NCI-H524 (cell line): ENCODE measurements at places on chromosomes 16 and 17.
A peak's percentile ranks its signal among the peaks of the same experiment; 100 is the strongest.

DNA sequence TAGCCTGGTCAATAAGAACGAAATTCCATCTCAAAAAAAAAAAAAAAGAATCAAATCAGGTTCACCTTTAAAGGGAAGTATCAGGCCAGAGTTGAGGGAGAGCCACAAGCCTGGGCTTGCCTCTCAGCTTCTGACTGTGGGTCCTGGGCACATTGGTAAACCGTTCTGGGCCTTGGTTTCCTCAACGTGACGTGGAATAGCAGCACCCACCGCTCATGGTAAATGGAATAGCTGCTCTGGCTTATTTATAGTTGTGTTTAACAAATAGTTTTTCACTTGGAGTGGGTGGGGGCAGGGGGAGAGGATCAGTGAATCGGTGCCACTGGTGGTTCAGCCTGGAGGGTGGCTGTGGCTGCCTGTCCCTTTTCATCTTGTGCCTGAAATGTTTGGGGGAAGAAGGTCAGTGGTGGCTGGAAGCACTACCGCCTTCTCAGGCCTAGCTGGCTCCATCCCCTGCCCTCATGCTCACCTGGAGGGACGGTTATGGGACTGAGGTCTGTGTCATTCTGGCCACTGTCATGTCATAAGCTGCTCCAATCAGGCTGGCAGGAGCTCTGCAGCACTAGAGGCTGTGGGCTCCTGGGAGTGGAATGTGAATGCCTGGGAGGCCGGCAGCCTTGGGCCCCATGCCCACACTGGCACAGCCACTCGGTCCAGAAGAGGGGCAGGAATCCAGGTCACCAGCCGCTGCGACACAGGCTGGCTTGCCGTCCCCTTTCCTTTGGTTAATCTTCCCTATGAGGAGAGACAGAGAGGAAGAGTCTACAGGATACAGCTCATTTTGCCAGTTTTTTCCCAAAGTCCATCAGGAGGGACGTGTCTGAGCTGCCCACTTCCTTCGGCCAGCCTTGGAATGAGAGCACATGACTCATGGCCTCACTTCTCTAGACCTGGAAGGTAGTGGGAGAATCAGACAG is 27.0 kb downstream of the CCR7 start:
- no peak for DNase-seq

GRCh38 chr16:84500531-84500930 is 3.9 kb downstream of the MEAK7 start:
- no peak for DNase-seq

DNA sequence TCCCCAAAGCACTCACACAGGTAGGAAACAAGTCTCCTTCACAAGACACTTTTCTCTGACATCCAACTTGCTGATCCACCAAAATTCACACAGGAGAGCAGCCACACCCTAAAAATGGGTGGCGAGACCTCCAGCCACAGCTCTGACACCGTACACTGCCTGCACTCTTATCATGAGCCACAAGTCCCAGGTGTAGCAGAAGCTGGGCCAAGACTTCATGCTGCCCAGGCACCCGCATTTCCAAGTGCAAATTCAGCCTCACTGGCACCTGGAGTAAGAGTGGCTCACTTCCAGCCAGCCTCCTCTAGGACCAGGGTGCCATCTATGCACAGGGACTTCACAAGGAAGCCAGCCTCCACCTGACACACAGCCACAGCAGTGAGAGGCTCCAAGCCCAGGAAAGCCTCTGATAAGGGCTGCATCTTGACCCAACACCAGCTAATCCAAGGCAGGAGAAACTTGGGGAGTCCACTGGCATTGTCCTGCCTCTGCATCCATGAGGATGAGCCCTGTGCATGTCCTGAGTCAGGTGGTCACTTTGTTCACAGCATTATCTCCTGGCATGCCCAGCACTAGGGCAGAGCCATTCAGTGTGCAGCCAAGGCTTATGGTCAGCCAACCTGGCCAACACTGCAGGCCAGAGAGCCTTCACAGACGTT is 2.6 kb upstream of the ZNF768 start:
- DNase-seq: no peak

GRCh38 chr16:3439637-3440036 is 3.7 kb downstream of the ZNF597 start:
- DNase-seq: no peak

DNA sequence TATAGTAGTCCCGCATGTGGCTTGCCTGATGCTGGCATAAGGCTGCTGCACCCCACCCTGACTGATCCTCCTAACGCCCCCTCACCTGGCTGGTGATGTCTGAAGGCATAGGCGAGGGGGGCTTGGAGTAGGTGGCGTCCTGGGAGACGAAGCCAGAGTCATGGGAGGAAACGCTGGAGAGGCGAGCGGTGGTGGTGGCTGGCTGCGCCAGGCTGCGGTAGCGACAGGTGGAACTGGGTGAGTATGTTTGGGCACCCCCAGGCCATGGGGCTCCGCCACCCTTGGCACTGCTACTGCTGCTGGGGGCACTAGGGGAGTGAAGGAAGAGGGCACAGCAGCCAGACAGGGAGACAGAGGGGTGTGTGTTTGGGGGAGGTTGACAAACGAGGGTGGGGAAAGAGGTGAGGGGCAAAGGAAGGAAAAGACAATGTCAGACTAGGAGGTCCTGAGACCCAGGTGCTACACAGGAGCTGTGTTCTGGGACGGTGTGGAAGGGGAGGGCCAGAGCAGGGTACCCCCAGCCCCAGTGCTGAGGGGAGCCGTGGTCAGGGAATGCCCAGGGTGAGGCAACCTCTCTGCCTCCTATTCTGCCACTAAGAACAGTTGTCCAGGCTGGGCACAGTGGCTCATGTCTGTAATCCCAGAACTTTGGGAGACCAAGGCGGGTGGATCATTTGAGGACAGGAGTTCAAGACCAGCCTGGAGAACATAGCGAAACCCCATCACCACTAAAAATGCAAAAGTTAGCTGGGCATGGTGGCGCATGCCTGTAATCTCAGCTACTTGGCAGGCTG is 11.4 kb downstream of the MTSS2 start:
- no peak for DNase-seq

- DNase-seq: no peak
These were observed 1.4 kb upstream of the PIPOX start for GRCh38 chr17:29041571-29041970.

DNA sequence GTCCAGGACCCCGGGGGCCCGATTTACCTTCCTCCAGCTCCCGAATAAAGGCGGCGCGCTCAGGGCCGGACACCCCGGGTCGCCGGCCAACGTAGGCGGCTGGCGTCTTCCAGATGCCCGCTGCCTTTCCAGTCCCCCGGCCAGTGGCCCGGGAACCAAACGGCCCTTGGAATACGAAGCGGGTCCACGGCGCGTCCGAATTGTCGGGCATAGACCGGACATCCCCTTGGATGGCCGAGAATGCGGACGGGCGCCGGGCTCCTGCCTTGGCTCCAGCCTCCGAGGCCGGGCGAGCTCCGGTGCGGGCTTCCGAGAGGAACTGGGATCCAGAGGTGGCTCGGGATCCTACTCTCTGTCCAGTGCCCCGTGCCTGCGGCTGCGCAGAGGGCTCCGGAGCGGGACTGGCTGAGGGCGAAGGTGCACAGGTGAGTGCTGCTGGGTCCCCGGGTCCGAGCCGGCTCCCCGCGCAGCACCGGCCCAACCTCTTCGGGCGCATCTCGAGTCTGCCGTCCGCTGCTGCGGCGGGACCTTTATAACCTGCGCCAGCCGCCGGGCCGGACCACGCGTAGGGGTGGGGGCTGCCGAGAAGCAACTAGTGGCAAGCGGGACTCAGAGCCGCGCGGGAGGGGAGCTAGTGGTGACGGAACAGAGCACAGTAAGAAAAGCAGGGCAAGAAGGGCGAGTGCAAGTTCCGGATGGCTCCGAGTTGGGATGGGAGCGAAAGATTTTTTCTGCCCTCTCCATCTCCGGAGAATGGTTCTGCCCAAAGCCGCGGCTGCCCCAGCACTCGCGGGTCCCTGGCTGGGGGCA is at the start of gene HAP1:
Gene HAP1 (minus strand): TSS at position 505 of the 810 bp plus-strand sequence. CDS start 9 bp downstream, at position 496.
- DNase-seq: no peak

- DNase-seq: no peak
These were observed 12.1 kb downstream of the PIMREG start for GRCh38 chr17:6456321-6456720.

DNA sequence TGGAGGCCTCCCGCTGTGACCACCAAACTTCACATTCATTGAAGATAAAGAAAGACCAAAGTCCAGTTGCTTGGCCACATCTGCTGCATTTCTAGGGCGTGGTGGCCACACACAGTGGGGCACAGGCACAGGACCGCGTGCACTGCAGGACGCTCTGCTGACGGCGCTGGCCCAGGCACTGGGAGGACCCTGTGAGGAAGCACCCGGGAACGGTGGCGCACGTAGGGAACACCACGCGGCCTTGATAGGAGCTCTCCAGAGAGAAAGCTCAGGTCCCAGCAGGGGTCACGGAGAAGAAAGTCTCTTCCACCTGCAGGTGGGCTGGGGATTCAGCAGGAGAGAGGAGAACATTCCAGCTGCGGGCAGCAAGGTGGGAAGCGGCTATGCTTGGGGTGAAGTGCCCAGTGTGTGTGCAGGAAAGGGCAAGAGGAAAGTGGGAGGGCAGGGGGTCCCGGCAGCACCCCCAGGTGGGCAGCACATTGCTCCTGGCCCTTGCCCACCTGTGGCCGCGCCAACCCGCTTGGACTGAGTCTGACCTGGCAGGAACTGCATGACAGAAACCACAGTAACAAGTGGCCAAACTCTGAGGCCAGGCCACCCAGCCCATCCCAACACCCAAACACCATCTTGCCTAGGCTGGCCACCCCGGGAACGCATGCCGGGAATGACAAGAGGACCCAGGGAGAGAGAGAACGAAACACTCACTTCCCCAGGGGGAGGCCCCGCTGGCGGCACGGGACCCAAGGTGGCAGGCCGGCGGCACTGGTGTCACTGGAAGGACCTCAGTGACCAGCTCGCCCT is 32.8 kb downstream of the TBC1D16 start:
- no peak for DNase-seq

- peak; percentile 50 for DNase-seq
These were observed 48.5 kb upstream of the ZCCHC14 start for GRCh38 chr16:87541147-87541871.

DNA sequence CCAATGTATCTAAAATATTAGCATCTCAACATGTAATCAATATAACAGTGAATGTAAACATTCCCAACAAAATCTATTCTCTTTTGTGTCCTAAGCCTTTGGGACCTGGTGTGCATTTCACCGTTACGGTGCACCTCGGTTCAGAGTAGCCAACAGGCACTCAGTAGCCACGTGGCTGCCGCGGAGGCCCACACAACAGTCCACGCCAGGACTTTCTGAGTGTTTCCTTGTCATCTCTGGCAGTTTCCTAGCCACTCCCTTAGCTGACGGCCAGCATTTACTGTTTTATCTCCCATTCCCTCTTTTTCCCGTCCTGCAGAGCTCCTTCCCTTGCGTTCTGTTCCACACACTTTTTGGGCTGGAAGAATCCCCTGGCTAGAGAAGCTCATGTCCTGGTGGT is 36.3 kb downstream of the VAC14 start:
- DNase-seq: no peak

- peak; percentile 83 for DNase-seq
These were observed 135.4 kb downstream of the KCNJ12 start for GRCh38 chr17:21511363-21512195.
